HuH-7.5 (cell line): ENCODE measurements at places on chromosomes 12 and 14.
A peak's percentile ranks its signal among the peaks of the same experiment; 100 is the strongest.

DNA sequence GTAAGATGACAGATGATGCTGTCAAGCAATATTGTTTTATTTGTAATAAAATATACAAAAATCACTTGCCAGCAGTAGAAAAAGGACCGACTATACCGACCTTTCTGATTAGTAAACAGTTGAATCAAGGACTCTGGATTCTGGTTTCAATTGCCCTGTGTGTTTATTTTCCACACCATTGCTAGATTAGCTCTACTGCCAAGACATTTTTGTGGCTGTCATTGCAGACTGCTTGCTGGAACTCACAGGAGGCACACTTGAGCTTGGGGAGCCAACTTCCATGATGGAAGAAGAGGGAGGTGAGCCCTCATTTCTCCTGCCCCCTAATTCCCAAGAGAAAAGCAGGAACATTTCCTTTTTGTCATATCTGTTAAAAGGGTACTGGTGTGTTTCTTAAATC, 51.3 kb downstream of the MAPKAPK5 start:
- no peak for DNase-seq

- DNase-seq, result no peak
Observed at GRCh38 chr12:101439236-101439635, 31.7 kb upstream of the ARL1 start.

GRCh38 chr12:101909646-101910045, 32.3 kb downstream of the DRAM1 start:
- no peak for DNase-seq

DNA sequence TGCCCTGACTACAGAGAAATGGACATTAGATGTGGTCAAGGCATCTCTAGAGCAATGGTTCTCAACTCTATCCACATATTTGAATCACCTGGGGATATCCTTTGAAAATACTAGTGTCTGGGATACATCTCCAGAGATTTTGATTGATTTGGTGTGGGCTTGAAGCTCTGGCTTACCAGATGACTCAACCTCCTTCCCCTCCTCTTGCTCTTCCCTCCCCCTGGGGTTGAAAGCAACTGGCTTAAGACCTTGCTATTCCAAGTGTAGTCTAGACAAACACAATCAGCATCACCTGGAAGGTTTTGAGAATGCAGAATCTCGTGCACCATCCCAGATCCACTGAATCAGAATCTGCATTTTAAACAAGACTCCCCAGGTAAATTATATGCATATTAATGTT, 183.8 kb downstream of the DAD1 start:
- no peak for DNase-seq

GRCh38 chr12:47802312-47802711, 17.4 kb downstream of the HDAC7 start:
- no peak for DNase-seq

DNA sequence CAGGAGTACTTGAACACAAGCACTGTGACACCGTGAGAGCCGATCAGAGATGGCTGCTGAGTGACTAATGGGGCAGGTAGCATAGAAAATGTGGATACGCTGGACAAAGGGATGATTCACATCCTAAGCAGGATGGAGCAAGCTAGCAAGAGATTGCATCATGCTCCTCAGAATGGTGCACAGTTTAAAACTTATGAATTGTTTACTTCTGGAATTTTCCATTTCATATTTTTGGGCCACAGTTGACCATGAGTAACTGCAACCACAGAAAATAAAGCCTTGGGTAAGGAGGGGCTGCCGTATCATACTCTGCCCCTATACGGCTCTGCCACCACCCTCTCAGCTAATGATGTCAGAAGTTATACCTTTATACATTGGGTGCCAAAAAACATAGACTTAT, 23.3 kb upstream of the MARK3 start:
- DNase-seq, result no peak

GRCh38 chr14:35740215-35740614, 68.9 kb downstream of the RALGAPA1 start:
- no peak for DNase-seq

- no peak for DNase-seq
Observed at GRCh38 chr12:5565933-5566599, 134.2 kb downstream of the NTF3 start.

DNA sequence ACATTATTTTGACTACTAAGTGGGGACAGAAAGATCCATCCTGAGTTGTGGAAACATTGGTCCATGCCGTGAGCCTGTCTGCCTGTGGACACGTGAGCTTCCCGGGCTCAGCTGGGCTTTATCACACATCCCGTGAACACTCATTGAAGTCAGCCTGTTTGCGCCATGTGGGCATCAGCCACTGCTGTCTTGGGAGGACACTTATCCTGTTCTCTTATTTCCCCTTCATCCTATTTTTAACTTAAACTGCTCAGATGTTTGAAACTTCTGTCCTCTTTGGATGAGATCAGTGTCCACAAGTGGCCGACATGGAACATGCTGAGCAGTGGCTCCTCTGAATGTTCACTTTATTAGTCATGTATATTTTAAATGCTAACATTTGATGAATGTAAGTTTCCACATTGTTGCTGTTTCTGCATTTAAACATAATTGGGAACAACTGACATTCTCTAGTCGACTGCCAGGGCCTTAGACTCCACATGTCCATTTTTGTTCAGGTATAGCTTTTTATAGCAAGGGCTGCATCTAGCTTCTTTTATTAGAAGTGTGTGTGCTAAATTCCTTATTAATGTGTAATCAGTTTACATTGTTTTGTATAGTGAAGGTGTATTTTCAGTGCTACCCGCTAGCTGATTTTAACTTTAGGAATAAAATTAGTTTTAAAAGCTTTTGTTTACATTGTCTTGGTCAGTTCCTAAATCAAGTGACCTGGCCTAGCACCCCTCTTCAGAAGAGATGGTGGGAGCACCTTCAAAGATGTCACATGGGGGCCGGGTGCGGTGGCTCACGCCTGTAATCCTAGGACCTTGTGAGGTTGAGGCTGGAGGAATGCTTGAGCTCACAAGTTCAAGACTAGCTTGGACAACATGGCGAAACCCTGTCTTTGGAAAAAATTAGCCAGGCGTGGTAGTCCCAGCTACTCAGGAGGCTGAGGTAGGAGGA, 24.0 kb downstream of the RNF34 start:
- DNase-seq, result no peak

DNA sequence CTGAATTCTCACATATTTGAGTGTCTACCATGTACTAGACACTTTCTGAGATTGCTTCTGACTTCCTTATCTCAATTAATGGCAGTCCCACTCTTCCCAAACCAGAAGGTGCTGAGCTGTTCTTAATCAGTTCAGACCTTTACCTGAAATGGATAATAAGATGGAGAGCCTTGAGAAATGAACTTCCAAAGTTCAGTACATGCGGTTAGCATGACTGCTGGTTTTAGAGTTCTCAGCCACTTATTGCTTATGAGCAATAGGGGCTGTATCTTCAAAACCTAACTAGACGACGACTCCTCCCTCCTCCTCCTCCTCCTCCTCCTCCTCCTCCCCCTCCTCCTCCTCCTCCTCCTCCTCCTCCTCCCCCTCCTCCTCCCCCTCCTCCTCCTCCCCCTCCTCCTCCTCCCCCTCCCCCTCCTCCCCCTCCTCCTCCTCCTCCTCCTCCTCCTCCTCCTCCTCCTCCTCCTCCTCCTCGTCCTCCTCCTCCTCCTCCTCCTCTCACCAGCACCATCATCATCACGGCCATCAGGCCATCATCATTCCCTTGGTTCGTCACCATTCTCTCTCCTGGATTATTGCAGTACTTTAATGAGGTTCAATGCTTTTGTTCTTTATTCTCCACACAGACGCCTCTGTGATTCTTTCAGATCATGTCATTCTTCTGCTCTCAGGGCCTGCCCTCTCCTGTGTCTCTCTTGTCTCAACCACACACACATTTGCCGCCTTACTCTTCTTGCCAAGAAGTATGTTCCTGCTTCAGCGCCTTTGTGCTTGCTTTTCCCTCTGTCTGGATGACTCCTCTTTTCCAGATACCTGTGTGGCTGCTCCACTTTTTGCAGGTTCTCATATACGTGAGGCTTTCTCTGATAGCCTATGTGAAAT, 2.7 kb downstream of the PCNX1 start:
- no peak for DNase-seq

GRCh38 chr14:101022916-101023435, 119.5 kb upstream of the RTL1 start:
- DNase-seq, result no peak

DNA sequence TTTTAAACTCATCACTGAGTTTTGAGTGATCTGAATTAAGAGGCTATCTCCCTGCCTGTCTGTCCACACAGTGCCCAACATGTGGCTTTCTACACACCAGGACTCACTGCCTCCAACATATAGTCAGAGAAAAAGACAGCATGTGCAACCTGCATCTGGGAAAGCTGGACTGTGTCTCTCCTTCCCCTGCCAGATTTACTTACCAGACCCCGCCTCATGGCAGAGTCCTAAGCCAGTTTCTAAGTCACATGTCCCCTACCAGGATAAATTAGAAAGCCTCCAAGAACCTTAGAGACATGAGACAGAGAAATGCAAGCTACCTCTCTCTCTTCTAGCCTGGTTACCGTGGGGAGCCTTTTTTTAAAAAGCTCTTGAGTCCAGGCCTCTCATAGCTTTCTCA, 2.7 kb upstream of the HDAC7 start:
- no peak for DNase-seq

GRCh38 chr12:108144080-108144479, 15.0 kb downstream of the WSCD2 start:
- no peak for DNase-seq

DNA sequence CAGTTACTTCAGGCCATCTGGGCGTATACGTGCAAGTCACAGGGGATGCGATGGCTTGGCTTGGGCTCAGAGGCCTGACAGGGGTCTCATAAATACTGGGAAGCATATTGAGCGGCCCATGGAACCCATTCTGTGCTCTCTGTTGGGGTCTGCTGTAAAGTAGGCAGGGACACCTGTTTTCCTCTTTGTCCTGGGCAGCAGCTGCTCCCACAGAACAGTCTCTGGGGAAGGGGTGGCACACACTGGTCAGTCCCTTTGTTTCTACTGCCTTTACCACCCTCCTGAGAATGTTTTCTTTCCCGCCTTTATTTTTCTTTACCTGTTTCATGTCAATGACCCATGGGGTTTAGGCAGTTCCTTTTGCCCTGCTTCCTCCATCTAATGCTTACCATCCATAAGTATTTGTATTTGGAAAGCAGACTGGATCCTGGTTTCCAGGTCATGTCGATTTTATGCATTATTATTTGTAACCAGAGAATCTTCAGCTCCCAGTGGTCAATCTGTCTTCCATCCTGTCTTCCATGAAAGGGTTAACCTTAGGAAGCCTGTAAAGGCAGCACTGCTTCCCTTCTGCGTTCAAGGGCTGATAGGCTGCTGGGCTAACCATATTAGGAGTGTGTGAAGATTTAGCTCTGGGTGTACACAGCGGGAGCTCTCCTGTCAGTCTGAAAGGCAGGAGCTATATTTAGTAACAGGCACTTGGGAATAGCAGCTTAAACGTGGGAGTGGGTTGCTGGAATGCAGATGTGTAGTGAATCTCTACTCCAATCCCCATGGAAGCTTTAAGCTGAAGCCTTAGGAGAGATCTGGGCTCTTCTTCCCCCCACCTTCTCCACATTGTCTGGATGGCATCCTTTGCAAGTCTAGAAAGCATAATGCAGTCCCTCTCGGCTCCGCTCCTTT, 124.0 kb downstream of the DYRK2 start:
- DNase-seq, result peak; percentile 48
